ENCODE measurements at places on chromosomes 7 and 10.

GRCh38 chr7:44108768-44109750 lies 4.9 kb downstream of the AEBP1 start:
- no peak for DNase-seq

GRCh38 chr10:17512341-17513001 lies 58.1 kb upstream of the ST8SIA6 start:
- no peak for DNase-seq

DNA sequence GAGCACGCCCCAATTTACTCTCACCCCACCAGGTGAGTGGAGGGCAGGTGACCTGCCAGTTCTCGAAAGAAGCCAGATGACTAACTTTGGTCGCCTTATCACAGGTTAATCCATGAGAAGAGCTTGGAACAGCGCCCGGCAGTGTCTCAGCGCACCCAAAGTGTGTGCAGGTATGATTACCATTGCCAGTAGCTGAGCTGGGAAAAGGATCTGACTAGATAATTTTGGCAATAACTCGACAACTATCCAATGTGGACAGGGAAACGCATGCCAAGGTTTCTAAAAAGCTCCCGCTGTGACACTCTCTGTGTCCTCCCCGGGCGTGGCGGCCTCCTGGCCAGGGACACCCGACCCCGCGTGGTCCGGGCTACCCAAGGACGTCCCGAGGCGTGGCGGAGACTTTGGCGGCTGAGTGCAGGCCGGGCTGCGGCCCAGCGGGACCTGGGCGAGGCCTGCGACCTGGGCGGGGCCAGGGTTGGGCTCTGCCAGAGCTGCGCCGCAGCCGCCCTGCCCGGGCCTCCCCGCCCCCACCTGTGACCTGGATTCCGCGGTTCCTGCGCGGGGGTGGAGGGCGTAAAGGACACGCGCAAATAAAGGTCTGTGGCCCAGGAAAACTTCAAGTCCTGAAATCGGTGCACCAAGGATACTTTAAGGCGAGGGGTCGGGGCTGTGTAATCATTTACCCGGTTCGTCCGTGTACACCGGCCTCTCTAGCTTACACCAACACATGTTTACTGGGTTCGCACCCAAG lies 13.7 kb upstream of the WAPL start:
- DNase-seq = no peak

DNA sequence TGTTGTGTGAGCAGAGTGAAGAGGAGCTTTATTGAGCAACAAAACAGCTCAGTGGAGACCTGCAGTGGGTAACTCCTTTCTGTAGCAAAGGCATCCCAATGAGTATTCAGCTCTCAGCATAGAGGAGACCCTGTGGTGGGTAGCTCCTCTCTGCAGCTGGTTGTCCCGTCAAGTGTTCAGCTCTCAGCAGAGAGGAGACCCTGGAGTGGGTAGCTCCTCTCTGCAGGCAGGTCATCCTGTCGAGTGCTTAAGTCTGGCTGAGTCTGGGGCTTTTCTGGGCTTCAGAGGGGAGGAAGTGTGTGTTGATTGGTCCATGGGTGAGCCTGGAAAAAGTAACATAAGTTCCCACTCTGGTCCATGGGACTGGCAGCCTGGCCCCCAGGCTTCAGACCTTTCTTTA lies 171.9 kb upstream of the LRGUK start:
- no peak for DNase-seq

DNA sequence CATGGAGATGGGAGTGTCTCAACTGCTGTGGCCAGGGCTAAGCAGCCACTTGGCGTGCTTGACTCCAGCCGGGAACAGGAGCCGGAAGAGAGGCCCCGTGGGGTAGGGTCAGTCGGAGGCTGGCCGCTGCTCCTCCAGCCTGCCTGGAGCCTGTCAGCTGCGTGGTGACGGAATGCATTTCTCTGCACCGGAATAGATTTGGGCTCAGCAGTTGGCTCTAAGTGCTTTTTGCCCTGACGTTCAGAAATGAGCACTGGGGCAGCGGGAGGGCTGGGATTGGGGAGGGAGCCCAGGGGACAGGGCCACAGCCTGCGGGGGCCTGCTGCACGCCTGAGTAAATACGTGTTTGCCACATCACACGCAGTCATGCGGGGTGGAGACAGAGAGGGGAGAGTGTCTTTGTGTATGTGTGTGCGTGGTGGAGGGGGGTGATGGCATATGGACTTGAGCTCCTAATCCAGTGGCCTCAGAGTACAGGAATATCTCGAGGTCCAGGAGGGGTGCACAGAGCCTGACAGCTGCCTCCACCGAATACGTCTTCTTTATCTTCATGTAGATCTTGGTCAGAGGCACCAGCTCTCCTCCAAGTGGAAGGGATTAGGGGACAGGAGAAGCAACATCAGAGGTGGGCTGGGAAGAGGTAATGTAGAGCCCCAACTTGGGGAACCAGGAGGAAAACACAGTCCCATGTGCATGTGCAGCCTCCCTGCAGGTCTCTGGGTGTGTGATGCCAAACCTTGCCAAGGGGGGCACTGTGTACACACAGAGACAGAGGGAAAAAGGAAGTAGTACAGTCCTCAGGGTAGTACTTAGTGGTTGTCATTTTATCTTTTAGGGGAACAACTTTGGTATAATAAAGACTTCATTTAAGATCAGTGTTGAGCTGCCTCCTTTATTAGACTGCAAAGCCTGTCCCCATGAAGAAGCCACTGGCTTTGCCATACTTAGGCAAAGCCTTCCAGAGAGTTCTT lies 151.4 kb downstream of the CDH23 start:
- no peak for DNase-seq

- no peak for DNase-seq
These were observed 24.2 kb downstream of the STRA8 start for GRCh38 chr7:135257790-135258189.

DNA sequence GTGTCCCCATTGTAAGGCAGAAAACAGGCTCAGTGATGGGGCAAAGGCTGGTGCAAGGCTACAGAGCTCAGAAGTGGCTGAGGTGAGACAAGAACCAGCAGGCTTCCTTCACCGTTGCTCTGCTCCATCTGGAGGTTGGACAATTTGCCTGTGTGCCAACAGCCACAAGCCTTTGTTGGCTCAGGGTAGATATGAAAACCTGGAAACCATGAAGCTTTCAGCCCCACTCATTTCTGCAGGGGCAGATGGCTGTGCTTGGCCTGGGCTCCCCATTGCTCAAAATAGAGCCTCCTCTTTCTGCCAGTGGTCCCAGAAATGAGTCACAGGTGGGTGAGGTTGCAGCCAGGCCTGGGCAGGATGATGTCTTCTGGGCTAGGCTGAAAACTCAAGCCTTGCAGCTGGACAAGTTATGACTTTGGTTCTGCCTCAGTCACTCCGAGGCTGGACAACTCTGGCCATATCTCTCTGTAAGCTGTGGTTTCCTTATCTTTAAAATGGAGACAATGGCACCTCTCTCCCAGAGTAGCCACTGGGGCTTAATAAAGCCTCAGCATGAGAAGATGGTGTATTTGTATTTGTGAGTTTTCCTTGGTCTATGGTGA lies 12.2 kb upstream of the ZNF273 start:
- no peak for DNase-seq

DNA sequence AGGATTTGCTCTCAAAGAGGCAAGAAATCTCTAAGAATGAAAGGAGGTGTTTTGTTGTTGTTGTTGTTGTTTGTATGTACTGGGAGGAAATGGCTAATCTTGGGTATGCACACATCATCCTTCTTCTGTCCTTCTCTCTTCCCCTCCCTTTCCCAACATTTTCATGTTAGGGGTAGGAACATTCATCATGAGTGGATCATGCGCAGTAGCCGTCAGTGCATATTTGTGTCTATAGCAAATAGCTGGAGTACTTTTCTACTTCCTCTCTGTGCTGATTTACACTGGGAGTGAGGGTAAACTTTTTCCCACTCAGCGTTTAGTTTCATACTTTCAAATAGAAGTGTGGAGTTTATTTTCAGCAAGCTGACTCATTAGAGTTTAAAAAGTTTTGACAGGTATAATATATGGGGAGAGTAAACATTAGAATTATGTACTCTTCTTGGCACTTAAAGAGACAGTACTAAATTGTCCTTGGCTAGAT lies 80.5 kb upstream of the PRKG1 start:
- DNase-seq = no peak

DNA sequence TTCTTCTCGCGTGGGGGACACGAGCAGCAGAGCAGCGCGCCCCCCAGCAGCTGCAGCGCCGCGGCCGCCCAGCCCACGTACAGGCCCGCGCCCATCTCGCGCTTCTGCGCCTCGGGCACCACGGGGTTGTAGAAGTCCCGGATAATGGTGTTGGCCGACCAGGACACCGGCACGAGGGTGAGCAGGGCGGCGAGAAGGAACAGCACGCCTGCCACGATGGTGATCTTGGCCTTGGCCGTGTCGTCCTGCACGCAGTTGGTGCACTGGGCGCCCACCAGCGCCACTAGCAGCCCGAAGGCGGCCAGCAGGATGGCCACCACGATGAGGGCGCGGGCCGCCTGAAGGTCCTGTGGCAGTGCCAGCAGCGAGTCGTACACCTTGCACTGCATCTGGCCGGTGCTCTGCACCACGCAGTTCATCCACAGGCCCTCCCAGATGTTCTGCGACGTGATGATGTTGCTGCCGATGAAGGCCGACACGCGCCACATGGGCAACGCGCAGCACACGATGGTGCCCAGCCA lies 529 bp downstream of the CLDN3 start:
- no peak for DNase-seq

GRCh38 chr10:93841961-93842360 lies 51.8 kb upstream of the SLC35G1 start:
- DNase-seq = no peak

DNA sequence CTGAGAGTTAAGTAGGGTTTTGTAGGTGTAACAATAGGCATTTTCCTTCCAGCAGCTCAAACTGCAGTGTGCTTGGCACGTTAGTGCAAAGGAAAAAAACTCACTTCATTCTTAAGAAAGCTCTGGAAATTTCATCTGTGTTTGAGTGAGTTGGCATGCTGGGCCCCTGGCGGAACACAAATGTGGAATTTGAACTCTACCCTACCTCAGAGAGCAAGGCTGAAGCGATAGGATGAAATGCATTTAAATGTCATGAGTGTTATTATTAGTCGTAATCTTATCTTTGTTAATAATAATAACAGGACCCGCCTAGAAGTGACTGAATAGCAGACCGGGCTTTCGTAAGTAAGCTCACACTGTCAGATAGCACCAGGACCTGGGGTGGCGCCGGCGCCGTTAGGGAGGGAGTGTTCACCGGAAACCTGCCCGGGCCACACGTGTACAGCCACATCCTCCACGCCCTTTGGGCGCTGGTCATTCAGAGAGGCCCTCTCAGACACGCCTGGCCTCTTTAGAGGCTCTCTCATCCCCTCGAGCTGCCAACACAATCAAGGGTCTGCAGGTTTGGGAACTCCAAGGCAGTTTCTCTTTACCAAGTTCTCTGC lies 63.5 kb downstream of the GRK5 start:
- no peak for DNase-seq

Data from stimulated activated CD4-positive, alpha-beta T cell treated with anti-CD3 and anti-CD28 coated beads, Interleukin-1b, Interleukin-23, amount 100 ng/mL, for 1 hour (primary cell).